ENCODE measurements at places on chromosomes 1 and 21. TPM values are rescaled to one million over a fixed set of nuclear protein-coding genes. Genes with fewer than 3 reads are reported as not detected.
A peak's percentile ranks its signal among the peaks of the same experiment; 100 is the strongest.

GRCh38 chr1:116572099-116572498 is 1.3 kb upstream of the CD58 start:
- peaks cover 10% of the 10 kb centered on the region for H3K4me1 ChIP-seq
- H3K36me3 ChIP-seq: no peaks in the 10 kb centered on the region
- DNase-seq: no peak
- H3K27ac ChIP-seq: no peak overlapping the region
- H3K27me3 ChIP-seq: no peaks in the 10 kb centered on the region
- no peak overlapping the region for H3K4me3 ChIP-seq

DNA sequence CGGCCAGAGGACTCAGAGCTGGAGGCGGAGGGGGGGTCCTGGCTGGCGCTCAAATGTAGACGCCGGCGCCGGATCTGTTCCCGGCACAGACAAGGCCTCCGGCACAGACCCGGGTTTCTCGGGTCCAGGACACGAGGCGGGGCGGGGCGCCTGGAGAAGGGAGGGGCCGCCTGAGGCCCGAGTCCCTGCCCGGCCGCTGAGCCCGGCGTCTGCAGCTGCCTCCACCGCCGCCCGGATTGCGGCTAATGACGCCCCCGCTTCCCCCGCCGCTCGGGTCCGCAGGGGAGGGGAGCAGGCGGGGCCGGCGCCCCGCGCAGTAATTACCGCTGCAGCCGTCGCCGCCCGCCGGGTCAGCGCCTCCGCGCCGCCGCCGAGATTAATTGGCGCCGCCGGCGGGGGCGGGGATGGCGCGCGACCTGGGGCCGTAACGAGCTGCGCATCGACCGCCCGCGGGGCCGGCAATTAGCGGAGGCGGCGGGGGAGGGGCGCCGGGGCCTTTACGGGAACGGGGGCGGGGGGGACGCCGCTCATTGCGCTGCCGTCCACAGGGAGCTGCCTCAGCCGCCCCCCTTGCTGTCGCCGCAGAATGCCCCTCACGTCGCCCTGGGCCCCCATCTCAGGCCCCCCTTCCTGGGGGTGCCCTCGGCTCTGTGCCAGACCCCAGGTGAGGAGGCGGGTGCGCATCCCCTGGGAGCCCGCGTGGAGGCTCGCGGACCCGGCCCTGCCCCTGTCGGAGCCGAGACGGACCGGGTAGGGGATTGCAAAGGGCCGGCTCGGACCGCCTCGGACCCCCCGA is 17.3 kb downstream of the NOC2L start:
- peaks cover 24% of the 10 kb centered on the region for H3K4me1 ChIP-seq
- peak; percentile 77 for DNase-seq
- H3K27ac ChIP-seq: peak overlapping the region; percentile 24
- H3K4me3 ChIP-seq: peak overlapping the region; percentile 36
- H3K27me3 ChIP-seq: no peaks in the 10 kb centered on the region

CCDC27 gene
- 10.6 TPM for total RNA-seq

GJA5 gene
- total RNA-seq: 2.2 TPM

DNA sequence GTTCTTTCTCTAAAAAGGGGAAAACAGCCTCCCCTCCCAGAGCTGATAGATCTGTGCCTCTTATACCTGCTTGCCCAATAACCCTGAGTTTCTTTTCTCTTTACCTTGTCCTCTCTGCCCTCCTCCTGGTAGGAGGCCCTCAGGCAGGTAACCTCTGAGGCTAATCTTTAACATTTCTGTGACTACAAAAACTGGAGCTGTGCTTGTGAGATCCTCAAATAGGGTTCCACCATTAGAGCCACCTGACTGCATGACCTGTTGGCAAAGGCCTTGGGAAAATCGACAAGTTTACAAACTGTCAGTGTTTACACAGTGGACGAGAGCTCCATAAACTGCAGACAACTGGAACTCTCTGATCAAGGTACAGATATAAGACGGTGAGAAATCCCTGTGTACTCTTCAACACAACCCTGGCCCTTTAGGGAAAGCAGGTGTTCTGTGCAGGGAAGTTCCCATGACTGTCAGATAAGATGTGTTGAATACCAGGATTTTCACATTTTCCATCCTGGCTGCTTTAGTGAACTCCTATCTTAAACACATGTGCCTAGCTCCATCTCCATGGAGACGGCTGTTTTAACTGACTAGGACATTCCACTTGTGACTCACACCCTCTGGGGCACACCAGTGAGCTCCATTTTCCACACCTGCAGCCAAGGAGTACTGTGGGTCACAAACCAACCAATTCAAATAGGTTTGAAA is 38.3 kb downstream of the ECE1 start:
- H3K27me3 ChIP-seq: no peaks in the 10 kb centered on the region
- H3K4me3 ChIP-seq: no peak overlapping the region
- H3K36me3 ChIP-seq: no peaks in the 10 kb centered on the region
- no peak for DNase-seq
- H3K27ac ChIP-seq: no peak overlapping the region
